ENCODE measurements at places on chromosomes 12 and 14.

GRCh38 chr12:870378-870777 is 79.1 kb downstream of the RAD52 start:
- peak; percentile 24 for DNase-seq

GRCh38 chr12:14886271-14886670 is 617 bp upstream of the MGP start:
- DNase-seq, result no peak

DNA sequence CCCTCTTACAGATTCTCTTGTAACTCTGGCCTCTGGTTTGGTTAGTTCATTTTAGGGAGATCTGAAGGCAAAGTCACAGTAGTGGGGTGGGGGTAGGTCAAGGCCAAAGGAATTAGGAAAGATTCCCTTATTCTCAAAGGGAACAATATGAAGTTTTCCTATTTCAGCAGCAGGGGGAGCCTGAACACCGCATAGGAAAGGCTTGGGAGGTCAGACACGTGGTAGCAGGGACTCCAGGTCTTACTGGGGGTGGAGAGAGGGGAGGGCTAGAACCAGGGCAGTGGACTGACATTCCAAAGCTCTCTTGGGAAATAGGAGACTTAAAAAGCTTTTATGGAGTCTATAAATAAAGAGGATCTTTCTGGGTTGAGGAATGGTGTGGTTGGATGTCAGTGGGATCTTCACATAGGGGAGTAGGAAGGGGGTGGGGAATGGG is 1.3 kb downstream of the ZC3H10 start:
- peak; percentile 74 for DNase-seq

DNA sequence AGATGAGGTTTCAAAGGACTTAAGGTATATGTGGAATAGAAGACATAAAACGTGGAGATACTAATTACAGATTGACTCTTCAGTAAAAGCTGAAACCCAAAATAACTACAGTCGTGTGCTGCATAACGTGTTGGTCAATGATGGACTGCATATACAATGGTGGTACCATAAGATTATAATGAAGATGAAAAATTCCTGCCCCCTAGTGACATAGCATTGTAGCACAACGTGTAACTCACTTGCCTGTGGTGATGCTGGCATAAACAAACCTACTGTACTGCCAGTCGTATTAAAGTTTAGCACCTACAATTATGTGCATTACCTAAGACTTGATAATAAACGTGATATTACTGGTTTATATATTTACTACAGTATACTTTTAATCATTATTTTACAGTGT is 150.3 kb downstream of the LRRK2 start:
- DNase-seq, result no peak

GRCh38 chr14:52080158-52080800 is 11.4 kb upstream of the NID2 start:
- DNase-seq, result no peak

- DNase-seq, result no peak
These were observed 1.1 kb downstream of the RHNO1 start for GRCh38 chr12:2877953-2878732.
